ENCODE measurements at places on chromosomes 5 and 9.

- no peaks in the 10 kb centered on the region for H3K27me3 ChIP-seq
- no peak overlapping the region for H3K27ac ChIP-seq
- no peak overlapping the region for H3K4me3 ChIP-seq
- no peak for DNase-seq
- no peaks in the 10 kb centered on the region for H3K4me1 ChIP-seq
Observed at GRCh38 chr5:97618721-97619120, 435.7 kb upstream of the RIOK2 start.

- H3K36me3 ChIP-seq = no peaks in the 10 kb centered on the region
- H3K27me3 ChIP-seq = no peaks in the 10 kb centered on the region
- no peak overlapping the region for H3K27ac ChIP-seq
Observed at GRCh38 chr5:81022688-81023084, 62.5 kb downstream of the RASGRF2 start.

DNA sequence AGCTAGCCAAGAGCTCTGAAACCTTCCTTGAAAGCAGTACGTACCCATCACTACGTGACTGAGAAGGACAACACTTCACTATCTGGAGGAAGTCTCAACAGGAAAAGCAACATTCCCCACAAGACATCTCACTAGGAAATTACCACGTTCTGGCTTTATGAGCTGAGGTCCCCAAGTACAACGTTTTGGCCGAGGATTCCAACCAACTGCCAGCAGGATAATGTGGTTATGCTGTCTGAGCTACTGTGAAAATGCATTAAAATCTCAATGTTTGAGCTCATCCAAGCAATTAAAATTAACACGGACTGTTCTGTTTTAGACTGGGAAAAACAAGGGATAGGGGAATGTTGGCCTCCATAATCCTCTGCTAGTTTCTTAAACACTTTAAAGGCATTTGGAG is 16.4 kb downstream of the MED27 start:
- H3K4me1 ChIP-seq = peaks cover 3% of the 10 kb centered on the region
- H3K27me3 ChIP-seq = no peaks in the 10 kb centered on the region
- no peak for DNase-seq

- no peak overlapping the region for H3K4me3 ChIP-seq
- no peaks in the 10 kb centered on the region for H3K36me3 ChIP-seq
- no peaks in the 10 kb centered on the region for H3K27me3 ChIP-seq
Observed at GRCh38 chr9:2764353-2764752, 47.0 kb downstream of the KCNV2 start.

- no peaks in the 10 kb centered on the region for H3K4me1 ChIP-seq
- H3K27ac ChIP-seq = no peak overlapping the region
- H3K36me3 ChIP-seq = no peaks in the 10 kb centered on the region
- no peak overlapping the region for H3K4me3 ChIP-seq
- DNase-seq = no peak
Observed at GRCh38 chr9:116008278-116008677, 145.3 kb upstream of the PAPPA start.

DNA sequence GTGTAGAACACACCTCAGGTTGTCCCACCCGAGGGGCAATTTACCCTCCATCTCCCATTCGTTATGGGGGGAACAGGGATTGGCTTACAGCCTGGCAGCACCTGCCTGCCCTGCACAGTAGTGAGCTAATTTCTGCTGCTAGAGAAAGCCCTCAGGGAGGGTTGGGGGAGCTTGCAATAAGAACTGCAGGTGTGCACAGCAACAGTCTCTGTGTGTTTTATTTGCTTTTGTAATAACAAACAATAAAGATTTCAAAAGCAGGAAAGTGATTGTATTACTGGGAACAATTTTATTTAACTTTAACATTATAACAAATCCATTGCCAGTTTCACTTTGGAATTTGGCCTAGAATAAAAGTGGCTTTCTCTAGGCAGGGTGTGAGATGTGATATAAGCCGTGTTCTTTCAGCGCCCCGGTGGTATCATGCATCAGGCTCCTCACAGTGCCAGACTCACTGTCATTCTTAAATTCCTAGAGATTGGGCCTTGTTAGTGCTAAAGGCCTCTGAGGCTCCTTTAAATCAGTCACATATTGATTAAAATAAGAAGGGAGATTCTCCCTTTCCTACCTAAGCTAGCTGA is 81.1 kb downstream of the RMI1 start:
- no peaks in the 10 kb centered on the region for H3K27me3 ChIP-seq
- DNase-seq = no peak
- H3K4me3 ChIP-seq = no peak overlapping the region
- H3K36me3 ChIP-seq = no peaks in the 10 kb centered on the region
- no peak overlapping the region for H3K27ac ChIP-seq
- peaks cover 3% of the 10 kb centered on the region for H3K4me1 ChIP-seq

- H3K4me1 ChIP-seq = peaks cover 23% of the 10 kb centered on the region
- H3K4me3 ChIP-seq = no peak overlapping the region
- H3K36me3 ChIP-seq = no peaks in the 10 kb centered on the region
- DNase-seq = no peak
Observed at GRCh38 chr5:139131921-139132432, 66.2 kb downstream of the SIL1 start.

GRCh38 chr9:114452219-114453165 is 52.8 kb downstream of the WHRN start:
- H3K4me1 ChIP-seq = no peaks in the 10 kb centered on the region
- no peak overlapping the region for H3K4me3 ChIP-seq
- no peak overlapping the region for H3K27ac ChIP-seq
- H3K36me3 ChIP-seq = no peaks in the 10 kb centered on the region
- DNase-seq = no peak

Measured in neural progenitor cell (in vitro differentiated cells).